B cell (primary cell): ENCODE measurements at places on chromosomes 11 and 22. TPM values are rescaled to one million over a fixed set of nuclear protein-coding genes. Genes with fewer than 3 reads are reported as not detected.

GRCh38 chr11:33514079-33514925 lies 186.3 kb downstream of the C11orf91 start:
- DNase-seq: no peak

- DNase-seq: no peak
Observed at GRCh38 chr11:39461066-39461465, 1998.4 kb downstream of the LRRC4C start.

Gene RIBC2
- total RNA-seq: not detected in 2 replicates

DNA sequence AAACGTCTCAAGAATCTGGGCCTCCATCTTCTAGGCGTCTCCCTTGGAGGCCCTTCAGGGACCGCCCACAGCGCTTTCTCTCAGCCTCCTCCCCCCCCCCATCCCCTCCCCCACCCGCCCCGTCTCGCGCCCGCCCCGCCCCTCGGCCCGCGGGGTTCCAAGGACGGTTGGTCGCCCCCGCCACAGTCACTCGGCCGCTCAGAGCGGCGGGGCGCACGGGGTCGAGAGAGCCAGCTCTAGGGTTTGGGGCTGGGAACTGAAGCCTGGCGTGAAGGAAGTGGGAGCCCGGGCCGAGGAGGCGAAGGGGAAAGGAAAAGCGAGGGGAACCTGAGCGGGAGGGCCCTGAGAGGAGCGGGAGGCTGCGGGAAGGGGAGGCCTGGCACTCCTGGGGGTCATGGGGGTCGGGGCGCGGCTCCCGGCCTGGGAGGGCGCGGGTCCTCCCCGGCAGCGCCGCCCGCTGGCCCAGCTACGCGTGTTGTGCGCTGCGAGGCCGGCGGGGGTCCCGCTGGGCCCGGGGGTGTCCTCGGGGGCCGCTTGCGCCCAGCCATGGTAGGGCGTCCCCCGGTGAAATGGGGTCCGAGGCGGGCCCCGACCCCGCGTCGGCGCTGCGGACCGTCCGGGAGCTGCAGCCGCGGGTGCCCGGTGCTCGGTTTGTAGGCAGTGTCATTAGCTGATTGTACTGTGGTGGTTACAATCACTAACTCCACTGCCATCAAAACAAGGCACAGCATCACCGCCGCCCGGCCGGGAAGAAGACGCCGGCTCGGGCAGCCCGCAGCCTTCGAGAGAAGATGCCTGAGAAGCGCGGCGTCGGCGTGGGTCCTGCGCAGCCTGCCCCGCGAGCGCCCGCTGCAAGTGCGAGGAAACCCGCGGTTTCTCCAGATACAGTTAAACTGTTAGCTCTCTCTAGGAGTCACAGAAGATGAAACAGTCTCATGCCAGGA lies at the start of gene BTG4:
Gene BTG4 (minus strand): TSS at position 91 of the 944 bp plus-strand sequence. CDS start 13,610 bp downstream, outside the sequence.
- DNase-seq: peak; percentile 43

GRCh38 chr11:55707029-55707428 lies 45.0 kb downstream of the OR4C6 start:
- no peak for DNase-seq

DNA sequence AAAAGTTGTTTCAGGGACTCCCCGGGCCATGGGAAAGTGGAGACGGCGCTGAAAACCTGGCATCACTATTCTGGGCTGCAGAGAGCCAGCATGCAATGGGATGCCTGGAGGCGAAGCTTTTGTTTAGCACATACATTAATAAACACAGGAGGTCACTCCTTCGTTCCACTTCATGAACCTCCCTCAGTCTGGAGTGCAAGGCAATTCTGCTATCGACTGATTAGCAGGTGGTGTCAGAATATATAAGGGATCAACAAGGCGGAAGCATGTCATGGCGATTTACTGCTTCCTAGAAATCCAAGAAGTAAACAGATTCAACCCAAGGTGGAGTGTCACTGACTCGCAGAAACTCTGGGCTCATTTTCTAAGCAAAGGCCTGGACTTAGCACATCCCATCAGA lies 45.4 kb upstream of the MN1 start:
- DNase-seq: no peak

GRCh38 chr11:78400702-78401101 lies 16.9 kb downstream of the GAB2 start:
- DNase-seq: no peak

DNA sequence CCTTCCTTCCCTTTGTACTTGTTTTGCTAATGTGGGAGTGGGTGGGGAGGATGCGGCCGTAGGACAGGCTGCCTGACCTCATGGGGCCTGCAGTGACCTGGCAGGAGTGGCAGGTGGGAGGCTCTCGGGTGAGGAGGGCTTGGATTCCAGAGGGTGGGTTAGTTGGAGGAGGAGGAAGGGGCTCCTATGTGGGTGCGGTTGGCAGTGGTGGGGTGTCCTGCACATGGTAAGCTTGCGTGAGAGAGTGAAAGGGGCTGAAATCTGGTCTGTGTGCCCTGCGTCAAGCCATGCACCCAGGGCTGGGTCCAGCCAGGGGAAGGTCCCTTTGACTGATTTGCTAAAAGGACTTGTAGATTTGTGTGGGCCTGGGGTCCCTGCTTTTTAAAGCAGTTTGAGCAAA lies 90.7 kb upstream of the OR4B1 start:
- no peak for DNase-seq

GRCh38 chr11:62958547-62959421 lies 26.0 kb downstream of the SLC22A6 start:
- DNase-seq: no peak

DNA sequence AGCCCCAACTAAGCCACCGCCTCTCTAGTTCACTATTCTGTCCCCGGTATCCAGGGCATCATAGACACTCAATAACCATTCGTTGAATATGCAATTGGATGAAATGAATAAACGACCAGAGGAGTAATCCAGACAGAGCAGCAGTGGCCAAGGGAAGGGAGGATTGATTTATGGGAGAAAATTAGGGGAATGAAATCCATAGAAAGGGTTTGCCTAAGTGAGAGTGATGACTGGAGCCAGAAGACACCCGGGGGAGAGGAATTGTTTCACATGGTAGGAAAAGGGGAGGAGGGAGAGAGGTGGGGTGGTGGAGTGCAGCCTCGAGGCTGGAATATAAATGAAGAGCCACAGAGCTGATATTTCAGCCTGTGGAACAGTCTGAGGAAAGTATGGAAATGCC lies 168.2 kb downstream of the COMMD9 start:
- DNase-seq: no peak

Gene TNNI2
- 1.6 and 2.9 TPM in 2 replicates for total RNA-seq

Gene PLXNB2
- 30.3 and 31.4 TPM in 2 replicates for total RNA-seq

Gene LRRC4C
- 0.57 TPM in 1 of 2 replicates, not detected in the other for total RNA-seq

Gene GPR83
- 0.32 and 0.37 TPM in 2 replicates for total RNA-seq

GRCh38 chr22:44200855-44201550 lies 20.3 kb downstream of the PARVG start:
- no peak for DNase-seq

DNA sequence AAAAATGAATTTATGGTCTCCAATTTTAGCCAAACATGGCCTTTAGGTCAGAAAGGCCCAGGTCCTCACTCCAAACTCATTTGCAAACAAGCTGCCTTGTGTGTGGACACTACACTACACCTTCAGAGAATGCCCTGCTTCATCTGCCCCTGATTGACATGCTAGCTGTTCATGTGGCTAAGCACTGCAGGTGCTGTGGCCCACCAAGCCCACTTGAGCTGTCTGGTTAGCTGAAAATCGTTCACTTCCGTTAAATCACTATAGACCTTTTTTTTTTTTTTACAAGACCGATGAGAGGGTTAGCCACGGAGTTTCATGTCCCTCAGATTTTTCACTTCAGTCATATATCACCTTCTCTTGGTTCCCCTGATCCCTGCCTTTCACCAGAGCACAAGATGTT lies 39.3 kb downstream of the NF2 start:
- DNase-seq: no peak
